ENCODE measurements at places on chromosomes 1 and 21.
A peak's percentile ranks its signal among the peaks of the same experiment; 100 is the strongest.

DNA sequence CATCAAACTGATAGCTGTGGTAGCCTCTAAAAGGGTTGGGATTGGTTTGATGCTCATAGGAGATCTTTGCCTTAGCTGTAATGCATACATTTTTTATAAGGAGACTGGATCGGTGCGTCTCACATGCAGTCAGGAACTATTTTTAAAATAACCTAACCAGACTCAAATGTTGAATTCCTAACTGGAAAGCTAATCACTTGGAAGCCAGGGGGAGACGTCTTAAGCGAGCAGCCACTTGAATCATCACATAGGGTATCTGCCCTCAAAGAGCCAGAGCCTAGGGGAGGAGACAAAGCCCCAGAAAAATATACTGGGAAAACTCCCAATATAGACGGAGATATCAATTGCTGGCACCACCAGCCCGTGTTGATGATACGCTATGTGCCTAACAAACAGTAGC is 61.7 kb upstream of the PUM1 start:
- DNase-seq, result no peak

DNA sequence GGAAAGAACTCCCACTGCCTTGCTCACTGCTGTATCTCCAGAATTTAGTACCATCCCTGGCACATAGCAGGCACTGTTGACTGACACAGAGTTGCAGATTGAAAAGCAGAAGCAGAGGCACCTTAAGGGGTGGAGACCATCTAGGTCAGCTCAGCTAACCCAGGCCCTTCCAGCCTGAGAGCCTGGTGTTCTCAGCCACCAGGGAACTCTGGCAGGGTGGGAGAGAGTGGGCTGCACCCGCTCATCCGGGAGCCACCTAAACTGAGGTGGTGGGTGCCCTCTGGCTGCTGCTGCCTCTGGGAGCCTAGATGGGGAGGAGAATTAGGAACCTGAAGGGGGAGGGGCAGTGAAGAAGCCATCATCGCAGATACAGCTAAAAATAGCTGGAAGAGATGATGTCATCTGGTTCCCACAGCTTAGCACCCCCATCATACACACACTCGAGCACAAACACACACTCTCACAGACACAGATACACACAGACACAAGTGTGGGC is 1.5 kb upstream of the TSPAN1 start:
- no peak for DNase-seq

DNA sequence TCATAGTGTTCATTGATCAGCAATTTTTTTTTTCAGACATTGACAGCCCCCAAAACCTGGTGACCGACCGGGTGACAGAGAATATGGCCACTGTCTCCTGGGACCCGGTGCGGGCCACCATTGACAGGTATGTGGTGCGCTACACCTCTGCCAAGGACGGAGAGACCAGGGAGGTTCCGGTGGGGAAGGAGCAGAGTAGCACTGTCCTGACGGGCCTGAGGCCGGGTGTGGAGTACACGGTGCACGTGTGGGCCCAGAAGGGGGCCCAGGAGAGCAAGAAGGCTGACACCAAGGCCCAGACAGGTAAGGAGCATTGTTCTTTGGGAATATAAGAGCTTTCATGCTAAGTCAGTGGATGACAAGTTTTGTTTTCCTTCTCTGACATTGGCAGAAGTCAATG is 49.3 kb downstream of the TNN start:
- no peak for DNase-seq

DNA sequence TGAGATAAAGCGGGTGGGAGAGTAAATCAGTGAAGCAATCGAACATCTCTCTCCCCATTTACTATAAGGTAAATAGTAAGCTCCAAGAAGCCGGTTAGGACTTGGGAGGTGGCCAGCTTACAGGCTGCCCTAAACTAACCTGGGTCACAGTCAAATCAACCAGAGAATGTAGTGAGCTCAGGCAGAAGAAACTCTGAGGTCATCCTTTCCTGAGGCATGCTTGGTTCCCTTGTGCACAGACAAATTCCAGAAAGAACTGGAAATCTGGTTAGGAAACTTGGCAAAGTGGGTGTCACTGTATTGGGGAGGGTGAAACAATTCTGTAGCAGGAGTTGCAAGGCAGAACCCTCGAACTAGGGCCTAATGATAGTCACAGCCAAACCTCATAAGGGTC is 72.5 kb downstream of the NTMT2 start:
- no peak for DNase-seq

DNA sequence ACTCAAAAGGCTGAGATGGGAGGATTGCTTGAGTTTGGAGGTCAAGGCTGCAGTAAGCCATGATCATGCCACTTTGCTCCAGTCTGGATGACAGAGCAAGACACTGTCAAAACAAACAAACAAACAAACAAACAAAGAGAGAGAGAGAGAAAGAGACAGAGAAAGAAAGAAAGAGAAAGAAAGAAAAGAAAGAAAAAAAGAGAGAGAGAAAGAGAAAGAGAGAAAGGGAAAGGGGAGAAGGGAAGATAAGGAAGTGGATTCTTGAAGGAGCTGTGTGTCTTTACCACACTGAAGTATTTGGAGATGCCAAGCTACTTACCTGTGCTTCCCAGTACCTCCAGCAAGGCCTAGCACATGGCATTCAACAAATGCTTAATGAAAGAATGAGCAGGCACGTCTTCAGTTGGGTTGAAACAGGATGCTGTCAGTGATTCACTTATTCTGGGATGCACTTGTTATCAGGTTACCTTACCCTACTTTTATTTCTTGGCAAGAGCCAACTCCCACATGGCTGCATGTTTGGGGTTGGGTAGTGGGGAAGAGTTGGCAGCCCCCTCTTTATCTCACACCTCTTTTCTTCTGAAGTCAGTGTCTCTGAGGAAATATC is 28.8 kb downstream of the CD101 start:
- no peak for DNase-seq

DNA sequence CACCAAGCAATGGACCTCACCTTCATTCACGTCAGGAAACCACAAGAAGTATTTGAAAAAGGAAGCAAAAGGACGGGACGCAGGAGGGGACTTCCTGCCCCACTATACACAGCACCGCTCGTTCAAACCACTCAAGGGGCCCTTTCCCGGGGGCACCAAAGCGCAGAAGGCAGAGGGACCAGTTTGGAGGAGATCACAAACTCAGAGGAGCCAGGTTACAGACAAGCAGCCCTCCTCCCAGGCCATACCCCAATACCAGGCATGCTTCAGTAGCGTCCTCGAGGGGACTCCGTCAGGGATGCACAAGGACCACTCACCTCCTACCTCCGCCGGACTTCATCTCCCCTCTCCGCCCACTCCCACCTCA is 685 bp downstream of the CRTC2 start:
- DNase-seq, result peak; percentile 34

DNA sequence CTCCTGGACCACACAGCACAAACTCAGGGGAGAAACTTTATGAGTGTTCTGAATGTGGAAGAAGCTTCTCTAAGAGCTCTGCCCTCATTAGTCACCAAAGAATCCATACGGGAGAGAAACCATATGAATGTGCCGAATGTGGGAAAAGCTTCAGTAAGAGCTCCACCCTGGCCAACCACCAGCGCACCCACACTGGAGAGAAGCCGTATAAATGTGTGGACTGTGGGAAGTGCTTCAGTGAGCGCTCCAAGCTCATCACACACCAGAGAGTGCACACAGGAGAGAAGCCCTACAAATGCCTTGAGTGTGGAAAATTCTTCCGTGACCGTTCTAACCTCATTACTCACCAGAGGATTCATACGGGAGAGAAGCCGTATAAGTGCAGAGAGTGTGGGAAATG is 22.5 kb downstream of the ZSCAN20 start:
- no peak for DNase-seq

- no peak for DNase-seq
These were observed 1548.6 kb upstream of the B3GALT2 start for GRCh38 chr1:194734970-194735369.

- no peak for DNase-seq
These were observed 41.5 kb downstream of the LHX9 start for GRCh38 chr1:197958438-197959305.

DNA sequence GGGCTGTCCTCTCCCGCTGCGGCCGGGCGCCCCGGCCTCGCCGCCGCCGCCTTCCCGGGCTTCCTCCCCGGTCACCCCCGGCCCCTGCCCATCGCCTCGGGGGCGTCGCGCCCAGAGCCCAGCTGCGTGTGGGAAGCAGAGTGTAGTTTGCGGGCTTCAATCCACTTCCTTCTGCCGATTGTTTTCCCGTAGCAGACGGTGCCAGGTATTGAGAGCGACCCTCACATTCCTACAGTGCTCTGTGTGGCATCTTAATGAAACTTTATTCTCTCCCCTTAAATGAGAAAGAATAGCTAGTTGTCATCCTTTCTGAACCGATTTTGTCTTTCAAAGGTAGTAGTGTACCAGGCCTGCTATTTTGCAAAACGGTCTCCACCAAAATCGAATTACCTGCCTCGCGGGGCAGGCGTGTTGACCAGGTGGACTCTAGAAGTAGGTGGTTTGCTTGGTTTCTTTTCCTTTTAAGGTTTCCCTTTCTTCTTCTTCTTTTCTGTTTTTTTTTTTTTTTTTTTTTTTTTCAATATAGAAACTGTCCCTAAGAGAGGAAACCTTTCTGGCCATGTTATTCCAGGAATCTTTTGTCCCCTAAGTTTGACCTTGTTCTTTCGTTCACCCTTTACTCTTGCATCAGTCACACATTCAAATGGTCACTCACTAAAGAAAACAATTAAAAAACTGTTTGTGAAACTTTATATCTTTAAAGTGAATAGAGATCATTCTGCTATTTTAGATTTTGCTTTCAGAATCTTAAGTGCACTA is 881 bp downstream of the USP25 start:
- DNase-seq, result no peak

DNA sequence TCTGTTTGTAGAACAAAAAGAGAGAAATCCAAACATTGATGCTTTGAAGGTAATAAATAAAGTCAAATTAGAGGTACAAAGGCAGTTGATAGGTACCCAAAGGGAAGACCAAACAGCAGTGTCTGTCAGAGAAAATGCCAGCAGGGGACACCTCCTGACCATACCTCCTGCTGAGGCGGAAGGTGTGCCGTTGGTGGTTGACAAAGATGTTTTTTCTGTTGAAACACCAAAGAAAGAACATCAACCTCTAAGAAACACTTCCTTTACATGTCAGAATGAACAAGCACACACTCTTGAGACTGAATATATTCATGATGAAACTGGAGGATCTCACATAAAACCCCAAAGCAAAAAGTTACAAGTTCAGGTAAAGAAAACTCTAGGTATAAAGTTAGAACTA is 128.3 kb downstream of the MACF1 start:
- DNase-seq, result no peak

GRCh38 chr1:175514387-175514953 is 228.9 kb downstream of the TNR start:
- no peak for DNase-seq

- no peak for DNase-seq
These were observed 101.4 kb downstream of the PLXNA2 start for GRCh38 chr1:208142590-208143382.

- DNase-seq, result no peak
These were observed 39.7 kb upstream of the SLC2A1 start for GRCh38 chr1:42998386-42998785.

GRCh38 chr21:35142036-35142815 is 93.1 kb upstream of the RUNX1 start:
- no peak for DNase-seq

DNA sequence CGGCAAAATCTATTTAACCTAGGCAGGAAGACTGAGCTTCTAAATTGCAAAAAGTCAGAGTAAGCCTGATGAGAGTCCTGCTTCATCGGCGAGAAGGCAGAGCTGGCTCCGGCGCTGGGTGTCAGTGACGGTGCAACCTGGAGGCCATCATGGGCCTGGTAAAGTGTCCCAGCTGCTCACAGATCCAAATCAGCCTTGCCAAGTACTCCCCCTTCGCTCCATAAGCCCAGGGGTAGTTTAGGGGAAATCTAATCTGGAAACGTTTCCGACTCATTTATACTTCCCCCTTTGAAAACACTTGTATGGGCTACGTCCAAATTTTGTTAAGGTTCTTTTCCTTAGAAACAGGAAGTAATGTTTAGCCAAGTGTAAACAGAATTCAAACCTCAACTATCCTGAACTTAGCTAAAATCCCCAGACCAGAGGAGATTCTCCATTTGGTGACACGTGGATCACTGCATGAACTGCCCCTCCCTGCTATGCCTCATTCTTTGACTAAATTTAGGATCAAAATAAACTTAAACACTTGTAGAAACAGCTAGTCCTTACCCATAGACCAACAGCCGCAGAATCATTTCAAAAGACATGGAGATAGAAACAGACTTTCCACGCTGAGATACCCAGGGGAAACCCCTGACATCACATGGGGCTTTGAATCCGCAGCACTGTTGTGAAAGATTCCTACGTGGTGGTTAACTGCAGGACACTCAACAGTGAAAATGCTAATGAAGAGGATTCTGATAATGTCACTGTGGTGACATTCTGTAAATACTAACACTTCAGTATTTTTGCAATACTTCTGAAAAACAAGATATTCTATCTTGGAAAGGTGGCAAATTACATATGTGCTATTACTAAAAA is 172.7 kb downstream of the TGFBR3 start:
- peak; percentile 51 for DNase-seq

DNA sequence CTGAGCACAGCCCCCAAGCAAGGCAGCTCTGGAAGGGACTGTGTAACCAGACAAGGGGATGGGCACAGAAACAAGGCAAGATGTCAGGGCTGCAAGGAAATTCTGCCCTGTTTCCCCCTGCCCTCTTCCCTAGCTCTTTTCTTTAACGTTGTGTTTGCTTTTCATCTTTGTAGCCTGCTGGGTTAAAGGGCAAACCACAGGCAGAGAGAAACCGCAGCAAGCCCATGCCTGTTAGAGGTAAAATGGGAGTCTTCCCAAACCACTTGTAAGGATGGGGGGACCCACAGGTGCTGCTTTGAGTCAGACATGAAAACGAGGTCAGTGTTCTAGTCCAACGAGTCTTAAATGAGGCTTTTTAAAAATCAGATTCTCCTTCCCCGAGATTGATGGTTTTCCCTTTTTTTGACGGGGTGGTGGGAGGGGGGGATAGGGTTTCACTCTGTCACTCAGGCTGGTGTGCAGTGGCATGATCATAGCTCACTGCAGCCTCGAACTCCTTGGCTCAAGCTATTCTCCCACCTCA is 13.3 kb downstream of the TGFBR3 start:
- DNase-seq, result peak; percentile 7

GRCh38 chr1:30048905-30049304 is 674.5 kb downstream of the MATN1 start:
- DNase-seq, result no peak

GRCh38 chr1:96756789-96757188 is 35.2 kb downstream of the PTBP2 start:
- no peak for DNase-seq

- no peak for DNase-seq
These were observed 18.6 kb upstream of the SH3D21 start for GRCh38 chr1:36287595-36287994.

DNA sequence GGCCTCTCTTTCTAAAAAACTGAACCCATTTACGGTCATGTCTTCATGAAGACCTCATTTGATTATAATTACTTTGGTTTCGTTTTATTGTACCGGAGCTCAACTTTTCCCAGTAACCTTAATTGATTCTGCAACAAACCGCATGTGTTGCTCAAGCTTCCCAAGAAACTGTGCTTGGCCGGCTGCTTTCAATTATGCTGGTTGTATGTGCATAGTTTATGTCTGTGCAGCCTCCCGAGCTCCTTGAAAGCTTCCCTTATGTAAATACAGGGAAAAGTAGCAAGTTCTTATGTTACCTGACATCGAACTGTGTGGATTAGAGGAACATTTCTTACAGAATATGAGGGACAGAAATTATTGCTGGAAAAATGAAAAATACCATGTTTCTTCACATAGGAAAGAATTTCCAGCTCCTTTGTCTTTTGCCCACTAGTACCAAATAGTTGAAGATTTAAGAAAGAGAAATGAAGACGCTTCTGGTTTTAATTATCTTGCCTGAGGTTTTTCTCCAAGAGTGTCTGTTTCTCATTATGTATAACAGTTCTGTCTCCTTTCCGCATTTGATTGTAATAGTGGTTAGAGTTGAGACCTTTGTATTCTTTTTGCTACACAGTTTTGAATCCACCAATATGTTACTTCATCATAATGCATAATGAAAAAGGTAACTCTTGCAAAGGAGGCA is 2.1 kb downstream of the VCAM1 start:
- DNase-seq, result no peak

Measured in stimulated activated naive CD4-positive, alpha-beta T cell treated with Interleukin-2 at 50 U/mL for 16 hours (primary cell).